HT1080 (cell line): ENCODE measurements at places on chromosomes 1 and 21. TPM values are rescaled to one million over a fixed set of nuclear protein-coding genes. Genes with fewer than 3 reads are reported as not detected.

Gene TSTD1
- total RNA-seq, result 0.30 TPM in 1 of 2 replicates, not detected in the other

Gene PRAMEF17
- not detected in 2 replicates for total RNA-seq

Gene P3H1
- total RNA-seq, result 61.5 and 62.3 TPM in 2 replicates

Gene ACTL8
- total RNA-seq, result 31.1 and 32.7 TPM in 2 replicates

Gene FYB2
- not detected in 2 replicates for total RNA-seq

DNA sequence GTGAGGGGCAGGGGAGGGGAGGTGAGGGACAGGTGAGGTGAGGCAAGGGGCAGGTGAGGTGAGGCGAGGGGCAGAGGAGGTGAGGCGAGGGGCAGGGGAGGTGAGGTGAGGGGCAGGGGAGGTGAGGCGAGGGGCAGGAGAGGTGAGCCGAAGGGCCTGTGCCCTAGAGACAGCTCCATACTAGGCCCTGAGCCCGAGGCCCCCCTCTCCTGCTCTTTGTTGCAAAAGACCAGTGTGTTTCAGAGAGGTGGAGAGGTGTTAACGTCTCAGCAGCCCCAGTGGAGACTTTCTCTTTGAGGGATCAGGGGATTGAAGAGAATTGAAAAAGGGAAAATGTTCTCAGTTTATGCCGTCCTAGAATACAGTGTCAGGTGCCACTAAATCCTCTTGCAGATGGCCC is 44.2 kb downstream of the EPHB2 start:
- DNase-seq, result no peak

GRCh38 chr21:32576011-32576410 is 9.3 kb downstream of the TCP10L start:
- no peak for DNase-seq
